Kidney tubule cell (primary cell): ENCODE measurements at places on chromosomes 5 and 9.
A peak's percentile ranks its signal among the peaks of the same experiment; 100 is the strongest.

DNA sequence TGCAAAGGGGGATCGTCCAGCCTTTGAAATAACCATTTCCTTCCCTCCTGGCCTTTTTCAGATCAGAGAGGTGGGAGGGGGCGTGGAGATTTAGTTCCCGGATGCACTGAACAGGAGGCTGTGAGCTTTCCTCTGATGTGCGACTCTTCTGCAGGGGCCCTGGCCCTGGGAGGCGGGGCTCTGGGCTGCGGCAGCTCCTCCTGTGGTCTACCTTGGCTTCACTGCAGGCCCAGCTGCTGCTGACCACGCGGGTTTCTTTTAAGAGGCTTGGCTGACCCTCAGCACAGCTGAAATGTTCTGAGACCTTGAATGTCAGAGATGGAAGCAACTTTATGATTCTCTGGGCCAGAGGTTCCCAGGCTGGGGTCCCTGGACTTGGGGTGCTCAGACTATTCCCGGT lies 27.0 kb upstream of the COL15A1 start:
- DNase-seq: no peak

DNA sequence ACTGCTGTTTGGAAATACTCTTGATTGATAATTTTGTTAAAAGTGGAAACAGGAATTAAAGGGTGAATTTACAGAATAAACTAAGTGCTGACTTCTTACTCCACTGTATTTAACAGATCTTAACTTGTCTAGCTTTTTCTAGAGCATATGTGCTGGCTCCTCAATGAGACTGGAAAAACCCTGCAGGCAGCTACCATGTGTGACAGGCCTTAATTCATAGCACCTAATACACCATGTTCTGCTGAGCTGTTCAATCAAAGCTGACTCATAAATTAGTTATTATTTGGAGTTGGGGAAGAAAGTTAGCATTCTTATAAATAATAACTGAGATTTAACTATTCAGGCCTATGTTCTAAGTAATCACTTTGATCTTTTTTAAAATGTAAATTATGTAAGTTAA lies 29.4 kb downstream of the CTNNAL1 start:
- DNase-seq: peak; percentile 4

DNA sequence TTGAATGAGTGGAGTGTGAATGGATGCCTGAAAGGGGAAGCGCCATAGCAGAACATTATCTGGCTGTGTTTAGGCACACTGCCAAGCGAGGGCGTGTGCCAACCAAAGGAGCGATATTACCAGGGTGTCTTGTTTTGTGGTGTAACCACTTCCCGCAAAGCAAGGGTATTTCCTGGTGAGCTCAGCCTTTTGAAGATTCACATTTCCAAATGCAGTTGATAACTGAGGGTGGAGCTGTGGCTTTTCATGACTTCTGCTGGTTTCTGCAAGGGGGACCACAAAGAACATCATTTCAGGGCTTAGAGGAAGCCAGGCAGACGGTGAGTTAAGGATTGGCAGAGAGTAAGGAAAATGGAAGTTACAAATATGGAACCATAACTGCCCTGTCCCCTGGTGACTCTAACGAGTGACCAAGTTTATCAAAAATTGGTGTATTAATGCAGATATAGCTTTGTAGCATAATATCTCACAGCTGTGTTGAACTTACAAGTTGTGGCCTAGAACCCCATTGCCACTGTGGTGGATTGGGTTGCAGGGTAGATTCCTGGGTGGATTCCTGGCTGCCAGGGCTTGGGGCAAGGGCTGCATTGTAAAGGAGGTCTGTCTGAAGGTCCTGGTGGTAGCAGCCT lies 71.4 kb downstream of the RALGPS1 start:
- DNase-seq: peak; percentile 97

DNA sequence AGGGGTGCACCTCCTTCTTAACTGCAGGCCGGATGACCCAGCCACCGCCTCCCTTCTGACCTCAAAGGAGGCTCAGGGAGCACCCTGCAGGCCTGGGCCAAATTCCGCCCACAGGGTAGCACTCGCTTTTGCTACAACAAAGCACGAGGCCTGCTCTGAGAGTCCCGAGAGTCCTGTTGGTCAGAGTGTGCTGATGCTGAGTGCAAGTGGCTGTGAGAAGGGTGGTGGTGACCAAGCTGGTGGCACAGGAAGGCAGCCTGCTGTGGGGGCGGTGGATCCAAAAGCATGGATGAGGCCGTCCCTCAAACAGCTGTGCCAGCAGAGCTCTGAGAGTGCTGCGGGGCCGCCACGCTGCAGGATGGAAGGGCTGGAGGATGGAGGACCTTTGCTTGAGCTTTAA lies 101.8 kb downstream of the AK8 start:
- no peak for DNase-seq

DNA sequence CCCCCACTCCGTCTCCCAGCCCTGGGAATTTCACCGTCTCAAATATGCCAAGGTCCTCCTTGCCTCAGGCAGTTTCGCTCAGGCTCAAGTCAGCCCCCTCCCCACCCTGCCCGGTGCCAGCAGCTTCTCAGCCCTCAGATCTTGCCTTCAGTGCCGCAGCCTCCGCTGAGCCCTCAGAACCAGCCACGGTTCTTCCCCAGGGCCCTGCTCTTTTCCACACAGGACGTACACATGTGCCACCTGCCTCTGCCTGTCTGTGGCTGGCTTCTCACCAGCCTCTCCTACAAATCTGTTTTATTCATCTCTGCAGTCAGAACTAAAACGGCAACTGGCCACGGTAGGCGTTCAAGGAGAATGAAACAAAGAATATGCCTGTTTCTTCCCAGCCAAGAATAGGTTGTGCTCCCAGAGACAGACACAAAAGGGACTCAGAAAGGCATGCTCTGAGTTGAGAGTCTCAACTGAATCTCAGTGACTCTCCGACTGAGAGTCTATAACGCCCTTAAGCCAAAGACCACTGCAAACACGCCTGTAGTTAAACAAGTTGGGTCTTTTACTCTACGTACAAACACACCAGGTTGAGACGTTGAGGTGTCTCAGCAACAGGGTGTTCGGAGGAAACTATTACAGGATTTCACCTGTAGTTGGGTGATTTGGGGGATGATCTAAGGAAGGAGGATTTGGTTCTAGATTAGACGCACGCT lies 10.6 kb upstream of the GRIN1 start:
- no peak for DNase-seq

GRCh38 chr9:130982636-130983358 lies 26.2 kb upstream of the LAMC3 start:
- DNase-seq: no peak

DNA sequence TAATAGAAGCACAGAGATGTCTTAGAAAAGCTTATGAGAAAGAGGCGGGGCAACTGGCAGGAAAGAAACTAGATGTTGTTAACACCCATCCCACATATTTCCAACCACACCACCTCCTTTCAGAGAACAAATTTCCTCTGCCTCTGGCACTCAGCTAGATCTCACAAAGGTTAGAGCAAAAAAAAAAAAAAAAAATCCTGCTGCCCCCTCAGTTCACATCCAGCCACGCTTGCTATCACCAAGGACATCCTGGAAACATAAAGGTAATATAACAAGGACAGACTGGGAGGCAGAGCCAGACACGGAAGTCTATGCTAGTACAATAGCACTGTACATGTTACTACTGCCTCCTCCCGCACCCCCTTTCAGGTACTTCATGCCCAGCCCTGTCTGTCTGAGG lies 238.0 kb upstream of the PTGER4 start:
- DNase-seq: no peak

DNA sequence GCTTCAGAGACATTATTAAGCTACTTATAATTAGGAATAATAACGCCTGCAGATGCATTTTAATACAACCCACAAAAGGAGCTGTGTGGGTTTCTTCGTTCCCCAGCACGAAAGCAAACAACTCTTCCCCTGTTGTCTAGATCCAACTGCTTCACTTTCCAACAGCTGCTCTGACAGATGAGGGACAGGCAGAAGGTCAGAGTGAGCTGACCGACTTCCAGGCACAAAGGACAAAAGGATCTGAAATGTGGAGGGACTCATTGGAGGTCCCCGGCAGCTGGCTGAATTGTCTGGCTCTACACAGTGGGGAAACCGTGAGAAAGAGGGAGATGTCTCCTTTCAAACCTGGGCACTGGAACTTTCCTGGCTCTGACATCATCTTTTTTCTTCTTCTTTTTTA lies 79.1 kb upstream of the ALDH1B1 start:
- DNase-seq: no peak

DNA sequence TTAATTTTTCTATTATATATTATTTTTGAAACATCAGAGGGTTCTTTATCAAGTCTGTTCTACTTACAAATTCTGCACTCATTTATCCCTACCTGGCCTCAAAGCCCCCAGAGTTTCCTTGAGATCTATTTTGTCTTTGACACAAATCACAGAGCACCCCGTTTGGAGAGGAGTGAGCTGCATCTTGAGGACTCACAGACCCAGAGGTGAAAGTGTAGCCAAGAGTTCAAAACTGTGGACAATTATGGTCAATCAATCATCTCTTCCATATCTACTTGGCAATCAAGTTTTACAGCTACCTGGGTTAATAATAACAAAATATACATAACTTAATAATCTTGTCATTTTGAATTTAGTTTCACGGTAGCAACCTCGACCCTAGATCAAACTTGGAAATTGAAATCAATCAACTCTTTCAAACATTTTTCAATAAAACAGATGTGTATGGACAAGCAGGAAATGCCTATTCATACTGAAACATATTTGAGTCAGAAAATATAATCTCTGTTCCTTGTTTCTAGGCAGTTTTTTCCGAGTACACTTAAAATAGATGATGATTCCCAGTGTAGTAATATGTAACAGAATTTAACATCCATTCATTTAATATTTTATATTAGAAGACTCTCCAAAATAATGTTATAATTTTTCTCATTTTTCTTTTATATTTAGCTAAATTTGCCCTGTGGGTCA lies 13.7 kb upstream of the SYK start:
- no peak for DNase-seq
